ENCODE measurements at places on chromosomes 11 and 22. TPM values are rescaled to one million over a fixed set of nuclear protein-coding genes. Genes with fewer than 3 reads are reported as not detected.

OLFML1 gene
- total RNA-seq: not detected

KLHDC7B gene
- total RNA-seq: 0.02 TPM

PGR gene
- total RNA-seq: not detected

MB gene
- 7.8 TPM for total RNA-seq

AIFM3 gene
- 4.5 TPM for total RNA-seq

CALCA gene
- 0.35 TPM for total RNA-seq

PLAAT2 gene
- 0.28 TPM for total RNA-seq

LRRC55 gene
- not detected for total RNA-seq

CARD10 gene
- 16.7 TPM for total RNA-seq

YWHAH gene
- 159 TPM for total RNA-seq

TRIM49B gene
- total RNA-seq: not detected

OR51B5 gene
- total RNA-seq: 0.47 TPM

OR51B2 gene
- not detected for total RNA-seq

OR6T1 gene
- not detected for total RNA-seq

CEP126 gene
- total RNA-seq: 3.4 TPM

APOBEC3B gene
- total RNA-seq: 27.5 TPM

ALDH3B1 gene
- total RNA-seq: 128 TPM

SLC17A6 gene
- not detected for total RNA-seq

TRIM48 gene
- not detected for total RNA-seq

NARS2 gene
- total RNA-seq: 18.3 TPM

DCDC1 gene
- 0.60 TPM for total RNA-seq

MIEF1 gene
- 20.9 TPM for total RNA-seq

STARD10 gene
- total RNA-seq: 21.0 TPM
